ENCODE measurements at places on chromosomes 7 and 10.

GRCh38 chr10:116886772-116887171 is 37.5 kb downstream of the ENO4 start:
- DNase-seq = no peak

- DNase-seq = no peak
Measured at GRCh38 chr7:105800849-105801534, 75.4 kb downstream of the ATXN7L1 start.

DNA sequence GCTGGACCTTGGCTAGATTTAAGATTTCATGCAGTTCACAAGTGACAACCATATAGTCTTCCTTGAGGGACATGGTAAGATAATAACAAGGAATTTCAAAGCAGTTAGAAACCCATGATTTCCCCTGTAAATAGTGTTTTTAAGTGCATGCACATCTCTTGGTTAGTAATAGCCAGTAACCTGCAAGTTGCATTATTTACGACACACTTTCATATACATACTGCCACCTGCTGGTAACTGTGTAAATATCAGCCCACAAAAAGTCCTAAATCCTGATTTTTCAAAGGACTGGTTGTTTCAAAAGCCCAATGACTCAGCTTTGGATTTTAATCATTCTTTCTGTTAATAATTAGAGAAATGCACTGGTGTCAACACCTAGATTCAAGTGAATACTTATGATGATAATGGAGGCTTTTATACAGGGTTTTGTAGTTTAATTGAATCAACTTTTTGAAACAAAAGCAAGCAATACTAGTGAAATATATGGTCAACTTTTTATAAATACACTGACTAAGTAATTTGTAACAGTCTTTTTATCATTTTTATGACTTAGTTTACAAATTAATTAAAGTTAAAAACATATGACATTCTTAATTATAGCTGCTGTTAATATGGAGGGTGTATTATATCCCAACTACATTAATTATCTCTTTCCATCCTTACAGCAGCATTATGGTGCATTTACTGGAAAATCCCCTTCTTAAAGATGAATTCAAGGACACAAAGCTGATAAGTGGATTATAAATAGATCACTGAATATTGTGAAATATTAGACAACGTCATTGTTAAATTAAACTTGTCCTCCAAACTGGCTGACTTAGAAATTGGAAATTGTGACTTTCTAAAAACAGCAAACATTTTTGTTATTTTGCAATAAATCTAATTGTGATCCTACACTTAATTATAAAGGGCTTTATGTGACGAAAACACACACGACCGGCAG is 367.7 kb upstream of the SEMA3D start:
- DNase-seq = no peak

DNA sequence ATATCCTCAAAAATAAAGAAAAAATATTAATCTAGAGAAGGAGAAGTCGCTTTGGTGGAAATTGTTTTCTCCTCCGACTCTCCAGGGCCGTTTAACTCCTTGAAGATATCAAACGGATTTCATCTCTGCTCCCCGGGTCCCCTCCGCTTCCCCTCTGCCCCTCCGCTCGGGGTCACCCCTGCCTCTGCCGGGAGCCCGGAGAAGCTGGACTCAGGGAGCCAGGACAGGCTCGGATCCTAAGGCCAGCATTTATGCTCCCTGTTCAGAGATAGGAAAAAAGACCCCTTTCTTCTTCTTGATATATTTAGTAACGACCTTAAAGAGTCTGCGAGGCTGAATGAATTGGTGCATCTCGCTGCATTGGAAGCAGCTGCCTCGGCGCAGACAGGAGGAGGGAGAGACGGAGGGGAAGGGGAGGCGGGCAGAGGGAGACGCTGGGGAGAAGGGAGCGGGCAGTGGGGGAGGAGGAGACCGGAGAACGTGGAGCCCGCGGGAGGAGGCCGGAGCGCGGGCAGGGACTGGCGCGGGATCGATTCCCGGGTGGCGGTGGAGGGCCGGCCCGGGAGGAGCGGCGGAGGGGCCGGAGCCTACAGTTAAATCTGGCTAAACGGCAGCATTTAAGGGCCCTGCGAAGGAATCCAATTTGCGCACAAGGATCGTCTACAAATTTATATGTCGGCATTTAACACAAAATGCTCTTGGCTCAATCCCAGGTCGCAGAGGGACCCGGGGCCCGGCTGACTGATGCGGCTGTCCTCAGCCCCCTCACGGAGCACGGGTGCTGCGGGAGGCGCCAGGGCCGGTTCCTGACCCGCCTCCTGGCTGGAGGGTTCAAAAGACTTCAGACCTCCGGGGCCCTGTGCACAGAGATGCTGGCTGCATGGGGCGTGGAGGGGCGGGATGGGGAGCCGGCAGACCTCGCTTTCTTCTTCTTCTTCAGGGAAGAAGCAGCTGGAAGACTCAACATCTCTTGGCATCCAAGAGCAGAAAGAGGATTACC is 55.6 kb downstream of the CRTAC1 start:
- DNase-seq = no peak

DNA sequence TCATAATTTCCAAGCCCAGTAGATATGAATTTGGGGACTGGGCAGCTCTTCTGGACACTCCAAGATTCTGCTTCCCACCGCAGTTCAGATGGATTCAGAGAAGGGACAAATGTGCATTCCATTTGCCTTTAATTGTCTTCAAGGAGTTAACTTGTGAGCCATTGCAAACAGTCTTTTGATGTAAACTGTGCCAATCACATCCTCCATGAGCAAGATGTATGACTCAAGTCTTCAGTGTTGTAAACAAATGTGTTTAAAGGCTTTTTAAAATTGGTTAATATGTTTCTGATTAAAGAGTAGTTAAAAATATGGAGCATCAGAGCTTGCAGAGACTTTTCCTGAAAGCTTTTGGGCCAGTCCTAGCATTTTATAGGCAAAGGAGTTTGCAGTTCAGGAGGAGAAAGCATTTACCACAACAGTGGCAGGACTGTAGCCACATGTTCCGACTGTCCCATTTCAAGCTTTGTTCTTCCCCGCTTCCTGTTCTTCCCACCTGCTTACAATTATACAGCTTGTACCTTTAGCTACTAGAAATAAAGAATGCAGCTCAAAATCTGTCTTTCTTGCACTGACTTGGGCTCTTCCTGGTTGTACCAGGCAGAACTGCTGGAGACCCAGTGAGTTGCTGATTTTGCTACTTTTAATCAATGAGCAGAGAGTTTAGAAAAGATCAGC is 6.2 kb downstream of the SLC18A2 start:
- DNase-seq = no peak

- no peak for DNase-seq
Measured at GRCh38 chr10:32419615-32420014, 26.3 kb upstream of the CCDC7 start.

DNA sequence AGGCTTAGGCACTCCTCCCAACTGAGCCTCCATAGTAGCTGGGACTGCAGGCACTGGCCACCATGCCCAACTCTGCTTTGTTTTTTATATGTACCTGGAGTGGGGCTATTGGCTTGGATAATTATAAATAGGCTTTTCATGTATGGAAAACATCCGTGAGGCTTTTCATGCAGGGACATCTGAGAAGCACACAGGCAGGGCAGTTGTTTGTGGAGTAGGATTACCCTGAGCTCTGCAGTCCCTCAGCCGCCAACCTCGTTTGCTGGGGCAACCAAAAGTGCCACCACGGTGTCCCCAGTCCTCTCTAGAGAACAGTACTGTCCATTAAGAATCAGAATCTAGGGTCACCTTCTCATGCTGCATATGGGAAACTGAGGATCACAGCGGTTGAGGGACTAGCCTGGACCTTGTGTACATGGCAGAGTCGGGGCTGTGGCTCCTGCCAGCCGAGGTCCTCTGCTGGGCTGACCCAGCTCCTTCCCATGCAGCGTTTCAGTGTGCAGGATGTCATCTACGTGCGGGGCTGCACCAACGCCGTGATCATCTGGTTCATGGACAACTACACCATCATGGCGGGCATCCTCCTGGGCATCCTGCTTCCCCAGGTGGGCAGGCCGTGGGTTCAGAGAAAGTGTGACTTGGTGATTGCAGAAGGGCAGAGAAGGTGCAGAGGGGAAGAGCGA is 54.5 kb downstream of the TSPAN15 start:
- no peak for DNase-seq

- DNase-seq = no peak
Measured at GRCh38 chr7:104231054-104232046, 23.5 kb upstream of the ORC5 start.

- DNase-seq = no peak
Measured at GRCh38 chr7:8668627-8669500, 235.5 kb downstream of the NXPH1 start.

DNA sequence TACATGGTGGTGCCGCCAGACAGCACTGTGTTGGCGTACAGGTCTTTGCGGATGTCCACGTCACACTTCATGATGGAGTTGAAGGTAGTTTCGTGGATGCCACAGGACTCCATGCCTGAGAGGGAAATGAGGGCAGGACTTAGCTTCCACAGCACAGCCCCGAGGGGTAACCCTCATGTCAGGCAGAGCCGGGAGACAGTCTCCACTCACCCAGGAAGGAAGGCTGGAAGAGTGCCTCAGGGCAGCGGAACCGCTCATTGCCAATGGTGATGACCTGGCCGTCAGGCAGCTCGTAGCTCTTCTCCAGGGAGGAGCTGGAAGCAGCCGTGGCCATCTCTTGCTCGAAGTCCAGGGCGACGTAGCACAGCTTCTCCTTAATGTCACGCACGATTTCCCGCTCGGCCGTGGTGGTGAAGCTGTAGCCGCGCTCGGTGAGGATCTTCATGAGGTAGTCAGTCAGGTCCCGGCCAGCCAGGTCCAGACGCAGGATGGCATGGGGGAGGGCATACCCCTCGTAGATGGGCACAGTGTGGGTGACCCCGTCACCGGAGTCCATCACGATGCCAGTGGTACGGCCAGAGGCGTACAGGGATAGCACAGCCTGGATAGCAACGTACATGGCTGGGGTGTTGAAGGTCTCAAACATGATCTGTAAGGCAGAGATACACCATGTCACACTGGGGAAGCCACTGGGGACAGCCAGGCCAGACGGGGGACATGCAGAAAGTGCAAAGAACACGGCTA is 104.6 kb upstream of the TNRC18 start:
- no peak for DNase-seq

DNA sequence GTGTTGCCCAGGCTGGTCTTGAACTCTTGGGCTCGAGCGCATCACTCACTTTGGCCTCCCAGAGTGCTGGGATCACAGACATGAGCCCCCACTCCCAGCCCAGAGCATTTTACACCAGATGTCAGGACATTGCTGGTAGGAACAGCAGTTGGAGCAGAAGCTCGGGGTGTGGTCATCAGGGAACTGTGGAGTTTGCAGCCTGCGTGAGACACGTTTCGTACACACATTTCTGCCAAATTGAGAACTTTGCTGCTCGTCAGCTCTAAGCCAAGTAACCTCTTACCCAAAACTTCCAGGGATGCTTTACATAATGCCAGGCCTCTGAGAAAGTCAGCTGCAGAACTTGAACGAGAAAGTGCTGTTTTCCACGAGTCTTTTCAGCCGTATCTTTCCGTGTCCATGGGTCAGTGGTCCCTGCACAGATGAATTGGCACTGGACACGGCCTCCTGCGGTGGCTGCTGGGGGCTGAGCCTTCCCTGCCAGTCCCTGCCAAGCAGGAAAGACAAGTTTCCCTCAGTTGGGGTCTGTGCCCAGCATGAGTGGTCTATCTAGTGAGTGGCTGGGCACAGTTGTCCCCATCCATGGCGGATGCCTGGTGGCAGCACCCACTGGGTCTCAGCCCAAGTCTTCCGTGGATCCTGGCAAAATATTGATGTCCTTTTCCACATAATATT is 54.4 kb downstream of the DNAJB6 start:
- DNase-seq = no peak

DNA sequence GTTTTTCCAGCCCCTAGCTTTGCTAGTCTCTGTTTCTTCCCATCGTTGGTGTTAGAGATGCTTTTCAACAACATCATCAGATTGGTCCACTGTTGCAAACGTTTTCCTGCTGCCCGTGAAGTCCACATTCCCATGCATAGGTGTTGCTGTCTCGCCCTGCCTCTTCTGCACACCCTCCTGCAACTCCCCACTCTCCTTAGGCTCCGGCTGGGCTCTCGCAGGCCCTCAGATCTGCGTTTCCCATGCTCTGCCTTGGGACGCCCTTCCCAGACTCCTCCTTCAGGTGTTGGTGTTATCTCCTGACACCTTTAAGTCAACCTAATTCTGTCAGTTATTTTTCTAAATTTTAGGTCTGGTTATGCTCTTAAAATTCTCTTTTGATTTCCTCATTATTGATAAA is 55.0 kb downstream of the ZMYND11 start:
- no peak for DNase-seq

DNA sequence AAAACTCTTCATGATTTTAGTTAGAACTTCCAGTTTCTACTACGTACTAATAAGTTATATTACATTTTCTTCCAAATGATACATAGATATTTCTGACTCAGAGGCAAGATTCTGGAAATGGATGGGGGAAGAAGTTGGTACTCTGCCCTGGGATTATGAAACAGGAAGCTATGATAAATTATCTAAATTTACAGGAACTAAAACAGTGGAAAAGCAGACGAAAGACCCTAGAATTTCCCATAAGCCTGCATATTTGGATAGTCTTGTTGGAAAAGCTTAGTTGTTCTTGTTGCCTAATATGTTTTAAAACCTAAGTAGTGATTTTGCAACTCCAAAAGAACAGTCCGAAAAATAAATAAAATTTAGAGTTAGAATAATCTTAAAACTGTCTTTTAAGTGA is 21.8 kb downstream of the CFAP69 start:
- DNase-seq = no peak

DNA sequence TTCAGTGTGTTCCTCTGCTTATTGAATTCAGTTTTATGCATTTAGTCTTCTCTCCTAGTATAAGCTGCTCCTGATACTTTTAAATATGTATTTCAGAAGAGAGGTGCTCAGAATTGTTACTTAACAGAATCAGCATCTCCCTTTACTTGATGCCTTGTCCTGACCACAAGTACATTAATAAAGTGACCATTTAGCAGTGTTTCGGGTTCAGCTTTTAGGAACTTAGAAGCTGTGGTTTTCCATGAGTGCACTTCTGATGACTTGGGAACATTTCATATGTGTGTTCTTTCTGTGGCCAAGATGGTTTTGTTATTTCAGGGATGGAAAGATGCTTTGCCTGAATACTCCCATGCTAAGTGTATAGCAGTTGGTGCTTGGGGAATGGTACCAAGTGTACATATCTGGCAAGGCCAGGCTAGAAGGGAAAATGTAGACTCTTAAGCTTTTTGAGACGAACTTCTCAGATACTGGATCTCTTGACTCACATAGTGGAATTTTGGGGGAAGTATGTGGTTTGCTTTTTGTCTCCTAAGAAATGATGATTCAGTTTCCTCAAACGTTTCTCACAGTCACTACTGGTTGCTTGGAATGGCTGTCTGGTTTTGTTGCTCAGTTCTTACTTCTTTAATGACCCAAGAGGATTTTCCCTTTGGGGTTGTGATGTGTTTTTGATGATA is 17.2 kb downstream of the SGPL1 start:
- DNase-seq = no peak

GRCh38 chr7:4437916-4438315 is 244.2 kb upstream of the FOXK1 start:
- DNase-seq = no peak

DNA sequence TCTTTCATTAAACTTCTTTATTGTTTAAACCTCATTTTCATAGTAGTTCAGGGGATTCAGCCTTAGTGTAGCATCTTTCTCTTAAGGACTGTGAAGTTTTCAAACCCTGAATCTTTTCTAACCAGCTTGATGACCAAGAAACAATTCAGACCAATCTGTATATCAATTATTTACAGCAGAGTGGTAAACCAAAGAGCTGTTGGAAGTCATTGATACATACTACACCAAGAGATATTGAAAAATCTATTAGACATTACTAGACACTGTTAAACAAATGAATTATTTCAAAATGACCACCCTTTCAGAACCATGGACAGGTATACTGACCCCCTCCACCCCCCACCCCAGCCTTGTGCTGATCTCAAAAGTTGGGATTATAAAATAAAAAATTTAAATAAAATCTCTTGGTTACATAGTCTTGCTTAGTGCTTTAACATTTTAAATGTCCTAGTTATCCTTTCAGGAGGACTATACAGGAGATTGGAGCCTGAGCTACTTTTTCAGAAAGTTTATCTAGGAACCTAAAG is 143.9 kb upstream of the LSM8 start:
- DNase-seq = no peak
